ENCODE measurements at places on chromosomes 16 and 17.

DNA sequence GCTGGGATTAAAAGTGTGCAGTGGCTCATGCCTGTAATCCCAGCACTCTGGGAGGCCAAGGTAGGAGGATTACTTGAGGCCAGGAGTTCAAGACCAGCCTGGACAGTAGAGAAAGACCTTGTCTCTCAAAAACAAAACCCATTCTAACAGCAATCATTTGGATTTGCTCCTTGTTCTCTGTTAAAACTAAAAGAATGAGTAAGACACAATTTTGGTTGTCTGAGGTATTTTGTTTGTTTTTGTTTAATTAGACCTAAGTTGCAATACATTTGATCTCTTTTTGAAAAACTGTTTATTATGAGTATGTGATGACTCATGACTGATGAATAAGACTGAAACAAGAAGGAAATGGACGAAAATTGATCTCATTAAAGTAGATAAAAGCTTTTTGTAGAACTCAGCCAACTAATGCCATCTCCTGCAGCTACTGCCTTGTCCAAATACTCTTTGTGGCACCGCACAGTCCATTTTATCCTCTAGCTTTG, 29.0 kb downstream of the GLG1 start:
- no peak for DNase-seq

GRCh38 chr17:53090770-53091169, 732.0 kb upstream of the KIF2B start:
- no peak for DNase-seq

DNA sequence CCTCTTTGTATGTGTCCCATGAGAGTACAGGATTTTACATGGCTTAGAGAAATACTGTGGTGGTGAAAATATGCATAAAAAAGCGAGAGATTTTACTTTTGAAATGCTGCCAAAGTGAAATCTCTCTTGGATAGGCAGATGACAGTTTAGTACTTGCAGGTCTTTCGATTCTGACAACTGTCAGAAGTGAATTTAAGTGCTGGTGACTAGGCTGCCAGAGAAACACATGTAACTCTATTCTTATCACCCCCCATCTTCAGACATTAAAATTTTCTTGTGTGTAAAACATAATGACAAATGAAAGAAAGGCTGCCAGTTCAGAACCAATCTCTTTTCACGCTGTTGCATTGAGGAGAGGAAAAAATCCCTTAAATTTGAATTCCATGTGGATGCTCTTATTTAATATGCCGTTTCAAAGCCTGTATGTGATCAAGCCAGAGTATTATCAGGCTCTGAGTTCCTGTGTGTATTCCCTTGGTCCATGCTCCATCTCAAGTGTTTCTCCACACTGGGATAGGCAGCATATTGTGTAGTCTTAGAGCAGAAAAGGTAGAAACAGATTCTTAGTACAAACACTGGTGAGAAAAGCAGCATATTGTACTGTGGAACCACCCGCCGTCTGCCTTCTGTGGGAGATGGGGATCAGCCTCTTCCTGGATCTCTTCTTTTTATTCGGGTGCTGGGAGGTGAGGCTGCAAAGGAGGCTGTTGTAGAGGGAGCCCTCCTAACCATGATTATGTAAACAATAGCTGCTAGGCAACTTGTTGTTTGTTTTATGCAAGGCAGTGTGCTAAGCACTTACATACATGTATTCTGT, 291.3 kb downstream of the WWOX start:
- DNase-seq = no peak

GRCh38 chr17:28718333-28719020, 809 bp upstream of the RAB34 start:
- no peak for DNase-seq

- DNase-seq = no peak
Measured at GRCh38 chr17:17859909-17860765, 23.4 kb upstream of the SREBF1 start.

GRCh38 chr17:71383091-71383490, 737.7 kb upstream of the SOX9 start:
- DNase-seq = no peak

- no peak for DNase-seq
Measured at GRCh38 chr17:62995377-62995885, 29.4 kb downstream of the TANC2 start.

GRCh38 chr16:67708368-67708771, 10.7 kb downstream of the GFOD2 start:
- no peak for DNase-seq

DNA sequence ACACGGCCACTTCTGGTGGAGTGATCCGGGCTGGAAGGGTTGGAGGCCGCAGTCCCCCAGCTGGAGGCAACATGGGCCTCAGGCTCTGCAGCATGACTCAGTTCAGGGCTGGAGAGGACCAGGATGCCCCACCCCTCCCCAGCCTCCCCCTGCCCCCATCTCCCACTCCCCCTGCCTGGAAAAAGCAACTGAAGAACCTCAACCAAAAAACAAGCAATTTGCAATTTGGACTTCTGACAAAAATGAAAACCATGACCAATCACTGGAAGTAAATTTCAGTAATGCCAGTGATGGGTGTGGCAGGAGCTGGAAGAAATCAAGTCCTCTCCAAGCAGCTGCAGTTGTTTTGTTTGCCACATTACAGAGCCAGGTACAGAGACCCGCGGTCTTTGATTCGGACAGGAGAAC, 6.6 kb upstream of the MIF4GD start:
- no peak for DNase-seq

- DNase-seq = no peak
Measured at GRCh38 chr16:47958726-47959125, 197.1 kb downstream of the ABCC12 start.

DNA sequence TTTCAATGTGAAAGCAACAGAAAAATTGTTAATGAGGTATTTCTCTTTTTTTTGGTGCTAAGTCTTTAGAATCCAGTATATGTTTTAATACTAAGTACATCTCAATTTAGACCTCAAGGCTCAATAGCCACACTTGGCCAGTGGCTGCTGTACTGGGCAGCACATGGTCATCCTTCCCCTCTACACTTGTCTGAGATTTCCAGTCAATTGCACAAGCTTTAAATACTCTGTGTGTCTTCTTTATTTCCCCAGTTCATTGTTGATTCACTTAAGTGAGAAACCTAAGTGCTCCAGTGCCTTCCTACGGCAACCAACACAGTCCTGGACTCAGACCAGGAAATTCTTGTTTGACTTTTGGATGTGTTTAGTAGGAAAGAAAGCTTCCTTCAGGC, 62.2 kb downstream of the TNRC6C start:
- DNase-seq = no peak

DNA sequence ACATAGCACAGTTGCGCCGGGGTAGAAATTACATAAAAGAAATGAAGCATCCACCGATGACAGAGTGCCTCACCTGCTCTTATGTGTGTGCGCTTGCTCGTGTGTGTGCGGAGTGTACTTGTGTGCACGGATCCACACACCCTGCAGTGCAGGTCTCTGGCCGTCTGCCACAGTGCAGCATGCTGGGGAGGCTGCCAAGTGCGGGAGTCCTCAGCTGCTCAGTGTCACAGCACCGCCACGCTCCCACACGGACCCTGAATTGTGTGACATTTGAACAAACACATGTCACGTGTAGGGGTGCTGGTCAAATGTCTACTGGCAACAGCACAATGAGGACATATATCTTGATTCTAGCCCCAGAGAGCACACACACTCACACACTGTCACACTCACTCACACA, 243.0 kb upstream of the MYOCD start:
- no peak for DNase-seq

- no peak for DNase-seq
Measured at GRCh38 chr17:47629826-47630225, 19.9 kb upstream of the KPNB1 start.

DNA sequence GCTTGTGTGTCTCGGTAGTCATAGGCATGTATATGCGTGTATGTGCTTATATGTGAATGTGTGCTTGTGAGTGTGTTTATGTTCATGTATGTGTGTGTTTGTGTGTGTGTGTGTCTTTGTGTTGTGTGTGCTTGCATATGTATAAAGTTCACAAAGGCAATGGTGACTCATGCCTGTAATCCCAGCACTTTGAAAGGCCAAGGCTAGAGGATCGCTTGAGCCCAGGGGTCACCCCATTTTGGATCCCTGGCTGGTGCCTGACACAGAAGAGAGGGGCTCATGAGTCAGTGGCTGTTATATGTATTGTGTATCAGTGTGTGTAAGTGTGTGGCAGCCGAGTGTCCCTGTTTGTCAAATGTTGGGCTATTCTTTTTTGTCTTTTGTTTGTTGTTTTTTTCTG, 69.3 kb downstream of the ABCC1 start:
- no peak for DNase-seq

GRCh38 chr17:48262982-48263730, 155.6 kb downstream of the SNX11 start:
- no peak for DNase-seq

GRCh38 chr16:84041881-84042280, 714 bp downstream of the SLC38A8 start:
- DNase-seq = no peak

GRCh38 chr17:53721101-53721500, 101.6 kb upstream of the KIF2B start:
- no peak for DNase-seq

GRCh38 chr16:67825906-67826305, 16.2 kb upstream of the THAP11 start:
- DNase-seq = no peak

DNA sequence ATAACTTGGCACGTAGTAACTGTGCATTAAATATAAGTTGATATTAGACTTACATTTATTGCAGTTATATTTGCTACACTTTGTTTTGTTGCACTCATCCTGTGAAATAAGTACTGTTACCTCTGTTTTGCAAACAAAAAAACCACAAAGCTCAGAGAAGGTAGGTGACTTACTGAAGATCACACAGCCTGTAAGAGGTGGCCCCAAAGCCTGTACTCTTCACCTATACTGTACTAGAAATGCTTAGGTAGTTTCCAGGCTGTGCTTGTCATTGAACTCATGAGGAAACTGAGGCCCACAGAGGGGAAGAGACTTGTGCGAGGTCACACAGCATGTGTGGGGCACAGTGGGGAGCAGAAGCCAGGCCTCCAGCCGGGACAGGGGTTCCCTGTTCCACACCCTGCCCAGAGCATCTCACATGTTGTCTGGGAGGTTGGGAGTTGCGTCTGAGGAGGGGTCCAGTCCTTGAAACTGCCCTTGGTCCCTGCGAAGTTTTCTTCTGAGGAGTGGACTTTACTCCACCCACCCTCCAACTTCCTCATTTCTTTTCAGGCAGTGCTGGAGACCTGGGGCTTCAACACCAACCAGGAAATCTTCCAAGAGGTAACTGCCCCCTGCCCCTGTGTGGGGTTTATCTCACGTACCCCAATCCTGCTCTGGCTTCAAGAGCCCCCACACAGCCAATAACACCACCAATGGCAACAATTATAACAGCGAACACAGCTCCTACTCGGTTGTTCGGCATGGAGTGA, 13.0 kb downstream of the CETP start:
- no peak for DNase-seq

- DNase-seq = no peak
Measured at GRCh38 chr17:82892899-82893565, 53.2 kb upstream of the ZNF750 start.

- DNase-seq = no peak
Measured at GRCh38 chr17:21371511-21372081, 4.6 kb upstream of the KCNJ12 start.

DNA sequence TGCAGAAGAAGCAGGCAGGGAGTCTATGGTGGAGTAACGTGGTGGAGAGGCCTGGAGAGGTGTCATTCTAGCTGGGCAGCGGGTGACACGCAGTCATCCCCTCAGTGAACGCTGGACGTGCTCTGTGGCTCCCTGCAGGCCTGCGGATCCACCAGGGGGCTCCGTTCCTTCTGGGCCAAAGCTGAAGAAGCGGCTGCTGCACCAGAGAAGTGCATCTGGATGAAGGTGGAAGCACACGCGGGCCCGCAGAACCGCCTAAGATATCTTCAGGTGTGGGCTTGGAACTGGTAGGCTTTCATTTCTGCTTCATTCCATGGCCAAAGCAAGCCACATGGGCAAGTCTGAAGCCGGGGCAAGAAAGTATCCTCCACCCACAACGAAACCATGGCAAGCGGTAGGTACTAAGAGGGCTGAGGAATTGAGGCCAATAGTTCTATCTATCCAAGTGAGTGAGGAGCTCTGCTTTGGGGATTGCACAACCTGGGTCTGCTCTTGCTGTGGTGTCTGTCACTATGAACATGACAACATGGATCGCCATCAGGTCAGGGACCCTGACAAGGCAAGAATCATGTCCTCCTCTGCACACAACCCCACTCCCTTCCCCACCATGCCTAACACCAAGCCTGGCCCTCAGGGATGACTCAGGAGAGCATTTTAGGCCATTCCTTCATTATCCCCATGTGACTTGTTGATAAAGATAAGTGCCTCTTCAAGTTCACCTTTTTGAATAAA, 78.9 kb upstream of the FBXO47 start:
- DNase-seq = no peak

GRCh38 chr16:83994703-83995102, 26.7 kb downstream of the NECAB2 start:
- no peak for DNase-seq

DNA sequence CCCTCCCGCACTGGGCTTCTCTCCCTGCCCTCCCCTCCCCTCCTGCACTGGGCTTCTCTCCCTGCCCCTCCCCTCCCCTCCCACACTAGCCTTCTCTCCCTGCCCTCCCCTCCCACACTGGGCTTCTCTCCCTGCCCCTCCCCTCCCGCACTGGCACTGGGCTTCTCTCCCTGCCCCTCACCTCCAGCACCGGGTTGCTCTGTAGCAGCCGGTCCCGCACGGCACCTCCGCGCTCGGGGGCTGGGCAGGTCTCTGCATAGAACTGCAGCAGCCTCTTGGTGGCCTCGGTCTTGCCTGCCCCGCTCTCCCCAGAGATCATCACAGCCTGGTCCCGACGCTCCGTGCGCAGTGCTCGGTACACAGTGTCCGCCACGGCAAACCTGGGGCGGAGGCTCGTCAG, 9.8 kb downstream of the MYO1C start:
- no peak for DNase-seq

DNA sequence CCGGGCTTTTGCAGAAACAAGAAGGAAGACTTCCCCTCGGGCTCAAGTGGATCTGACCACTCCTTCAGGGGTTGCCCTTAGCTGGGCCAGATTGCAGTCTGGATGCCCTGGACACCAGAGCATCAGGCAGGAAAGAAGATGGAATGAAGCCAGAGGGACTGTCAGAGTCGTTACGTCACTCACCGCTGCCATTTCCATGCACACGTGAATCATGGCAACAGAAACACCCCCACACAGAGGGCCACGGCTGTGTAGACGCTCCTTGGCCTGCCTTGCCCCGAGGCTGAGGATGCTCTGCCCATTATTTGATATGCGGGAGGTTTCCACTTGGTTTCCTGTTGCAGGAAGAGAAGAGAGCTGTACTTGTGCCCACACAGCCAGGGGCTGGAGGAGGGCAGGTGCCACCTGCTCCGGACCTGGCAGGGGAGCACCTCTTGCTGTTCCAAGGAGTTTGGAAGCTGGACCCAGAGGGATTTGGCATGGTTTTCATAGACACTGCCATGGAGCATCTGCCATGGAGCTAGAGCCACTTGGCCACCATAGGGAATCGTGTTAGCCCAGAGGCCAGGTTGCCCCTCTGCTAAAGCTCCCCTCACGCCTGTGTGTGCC, 29.4 kb downstream of the RBFOX3 start:
- DNase-seq = no peak

GRCh38 chr17:77768248-77768852, 190.2 kb upstream of the TNRC6C start:
- DNase-seq = no peak
